CD4-positive, alpha-beta T cell treated with Interleukin-15 for 4 hours (primary cell): ENCODE measurements at places on chromosomes 2 and 18.

DNA sequence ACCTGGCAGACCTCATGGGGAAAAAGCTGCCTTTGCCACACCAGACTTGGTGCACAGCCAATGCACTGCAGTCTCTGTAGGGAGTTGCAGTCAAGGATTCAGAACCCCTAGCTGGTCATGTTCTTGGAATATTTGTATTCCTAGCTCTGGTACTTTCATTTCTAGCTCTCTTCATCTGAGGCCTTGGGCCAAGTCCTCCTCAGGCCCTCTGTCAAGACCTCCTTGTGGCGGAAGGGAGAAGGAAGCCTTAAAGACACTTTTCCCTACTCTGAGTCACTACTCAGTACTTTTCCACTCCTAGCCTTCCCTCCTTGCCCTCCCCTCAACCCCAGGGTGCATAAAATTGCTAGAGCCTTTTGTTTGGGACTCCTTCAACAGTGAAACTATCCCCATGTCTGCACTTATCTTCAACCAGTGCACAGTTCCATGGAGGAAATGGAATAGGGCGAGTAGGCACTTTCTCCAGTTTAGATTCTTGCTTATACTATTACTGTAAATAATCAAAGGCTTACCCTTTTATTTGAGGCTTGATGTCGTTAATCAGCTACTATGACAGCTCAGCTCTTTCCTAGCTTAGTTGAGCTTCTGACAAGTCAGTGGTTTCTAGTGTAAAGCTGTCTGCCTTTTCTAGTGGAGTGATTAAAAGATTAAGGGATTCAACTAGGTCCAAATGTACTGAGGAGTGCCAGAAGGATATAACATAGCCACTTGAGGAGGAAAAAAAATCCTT, 15.8 kb downstream of the M1AP start:
- no peak for DNase-seq

DNA sequence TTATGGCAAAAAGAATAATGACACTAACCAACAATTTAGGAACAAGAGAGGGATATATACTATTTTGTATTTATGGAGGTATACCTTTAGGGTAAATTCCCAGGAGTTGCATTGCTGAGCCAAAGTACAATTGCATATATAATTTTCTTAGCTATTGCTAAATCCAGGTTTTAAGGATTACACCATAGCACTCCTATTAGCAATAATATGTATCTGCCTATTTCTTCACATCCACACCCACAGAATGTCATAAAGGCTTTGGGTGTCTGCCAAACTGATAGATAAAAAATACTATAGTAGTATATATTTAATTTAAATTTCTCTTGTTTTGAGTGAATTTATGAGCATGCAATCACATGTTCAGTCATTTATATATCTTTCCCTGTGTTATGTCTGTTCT, 11.5 kb upstream of the SERPINB13 start:
- no peak for DNase-seq

GRCh38 chr2:174663550-174663949, 65.9 kb upstream of the WIPF1 start:
- no peak for DNase-seq

DNA sequence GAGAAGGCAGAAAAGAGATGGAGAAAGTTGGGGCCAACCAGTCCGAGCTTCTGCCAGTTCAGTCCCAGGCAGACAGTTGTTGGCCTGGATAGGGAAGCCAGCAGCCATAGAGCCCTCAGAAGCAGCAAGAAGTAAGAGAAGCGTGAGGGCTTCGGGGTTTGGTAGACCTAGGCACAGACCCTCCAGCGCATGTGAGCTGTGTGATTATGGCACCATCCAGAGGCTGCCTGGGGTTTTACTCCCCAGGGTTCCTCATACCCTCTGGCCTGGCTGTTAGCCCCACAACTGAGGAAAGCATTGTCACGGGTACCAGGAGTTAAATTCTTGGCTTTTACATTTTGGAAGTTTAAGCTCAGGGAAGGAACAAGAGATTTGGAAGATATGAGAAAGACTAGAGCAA, 93.7 kb upstream of the RAB6C start:
- DNase-seq = no peak

- no peak for DNase-seq
These were observed 167.8 kb upstream of the LYPD1 start for GRCh38 chr2:132837769-132838168.

- no peak for DNase-seq
These were observed 1834.1 kb upstream of the PIK3C3 start for GRCh38 chr18:40120796-40121391.
